ENCODE measurements at places on chromosomes 12 and 14.

DNA sequence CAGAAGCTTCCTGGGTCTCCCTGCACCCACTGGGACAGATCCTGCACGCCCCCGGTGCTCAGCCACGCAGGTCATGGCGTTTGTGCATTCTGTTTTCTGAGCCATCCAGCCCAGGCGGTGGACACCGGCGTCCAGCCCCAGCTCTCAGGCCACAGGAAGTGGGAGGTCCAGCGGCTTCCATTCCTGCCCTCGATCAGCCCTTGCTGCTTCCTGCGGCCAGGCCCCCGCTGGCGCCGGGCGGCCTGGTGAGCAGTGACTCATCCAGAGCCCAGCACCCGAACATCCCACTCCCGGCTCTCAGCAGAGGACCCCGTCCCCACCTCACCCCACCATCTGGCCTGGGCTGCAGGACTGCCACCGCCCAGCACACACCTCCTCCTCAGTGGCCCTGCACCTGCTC lies 18.0 kb upstream of the NUDT14 start:
- DNase-seq: peak; percentile 62

- DNase-seq: no peak
These were observed 858.1 kb downstream of the NRXN3 start for GRCh38 chr14:79028281-79028680.

- DNase-seq: no peak
These were observed 5.5 kb upstream of the SLC15A5 start for GRCh38 chr12:16282978-16283377.

DNA sequence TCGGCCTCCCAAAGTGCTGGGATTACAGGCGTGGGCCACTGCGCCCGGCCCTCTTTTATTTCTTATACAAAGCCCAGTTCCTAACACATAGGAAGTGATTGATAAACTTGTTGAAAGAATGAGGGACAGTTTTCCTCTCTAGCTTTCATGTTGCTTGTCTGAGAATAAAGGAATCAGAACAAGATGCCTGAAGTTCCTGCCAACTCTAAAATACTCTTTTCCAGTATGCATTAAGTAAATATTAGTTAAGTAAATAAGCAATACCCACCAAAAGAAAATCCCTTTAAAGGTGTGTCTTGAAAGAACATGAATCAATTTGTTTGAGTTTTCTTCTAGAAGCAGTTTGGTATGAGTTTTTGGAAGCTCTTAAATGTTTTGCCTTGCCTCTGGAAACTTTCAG lies 24.4 kb upstream of the CD27 start:
- no peak for DNase-seq

GRCh38 chr14:60008042-60008441 lies 83.7 kb upstream of the PCNX4 start:
- DNase-seq: no peak

GRCh38 chr12:92213166-92213565 lies 67.5 kb upstream of the BTG1 start:
- DNase-seq: no peak

GRCh38 chr12:38392554-38393144 lies 76.1 kb downstream of the ALG10B start:
- no peak for DNase-seq

GRCh38 chr14:97788364-97788763 lies 991.2 kb downstream of the VRK1 start:
- no peak for DNase-seq

- no peak for DNase-seq
These were observed 78.6 kb downstream of the SCARB1 start for GRCh38 chr12:124784871-124785572.

- no peak for DNase-seq
These were observed 61.8 kb downstream of the PHLDA1 start for GRCh38 chr12:75969768-75970167.
